Activated CD4-positive, alpha-beta T cell treated with anti-CD3 and anti-CD28 coated beads for 4 hours (primary cell): ENCODE measurements at places on chromosomes 4 and X.

DNA sequence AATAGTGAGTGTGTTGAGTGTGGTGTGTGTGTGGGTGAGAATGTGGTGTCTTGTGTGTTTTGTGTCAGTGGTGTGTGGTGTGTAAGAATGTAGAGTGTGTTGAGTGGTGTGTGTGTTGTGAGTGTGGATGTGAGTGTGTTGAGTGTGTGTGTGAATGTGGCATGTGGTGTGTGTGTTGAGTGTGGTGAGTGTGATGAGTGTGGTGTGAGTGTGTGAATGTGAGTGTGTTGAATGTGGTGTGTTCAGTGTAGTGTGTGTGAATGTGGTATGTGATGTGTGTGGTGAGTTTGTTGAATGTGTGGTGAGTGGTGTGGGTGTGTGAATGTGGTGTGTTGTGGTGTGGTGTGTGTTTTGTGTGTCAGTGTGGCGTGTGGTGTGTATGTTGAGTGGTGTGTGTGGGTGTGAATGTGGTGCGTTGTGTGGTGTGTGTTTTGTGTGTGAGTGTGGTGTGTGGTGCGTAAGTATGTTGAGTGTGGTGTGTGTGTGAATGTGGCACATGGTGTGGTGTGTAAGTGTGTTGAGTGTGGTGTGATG is 60.8 kb upstream of the SORCS2 start:
- DNase-seq, result no peak

DNA sequence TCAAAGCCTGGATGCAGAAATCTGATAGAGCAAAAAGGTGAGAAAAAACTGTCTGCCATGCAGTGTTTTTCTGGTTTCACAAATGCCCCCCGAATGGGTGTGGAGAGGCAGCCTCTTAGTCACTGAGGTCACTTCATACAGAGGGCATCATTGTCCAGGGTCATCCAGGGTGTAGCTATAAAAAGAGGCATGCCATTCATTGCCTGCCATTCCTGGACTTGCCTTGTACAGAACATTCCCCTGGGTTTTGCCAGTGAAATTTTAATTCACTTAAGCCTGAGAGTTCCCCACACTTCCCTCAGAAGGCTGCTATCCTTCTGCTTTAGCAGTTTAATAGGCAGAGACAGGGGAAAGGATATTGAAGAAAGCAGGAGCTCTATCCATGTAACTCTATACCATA is 230.3 kb downstream of the UNC5C start:
- no peak for DNase-seq

DNA sequence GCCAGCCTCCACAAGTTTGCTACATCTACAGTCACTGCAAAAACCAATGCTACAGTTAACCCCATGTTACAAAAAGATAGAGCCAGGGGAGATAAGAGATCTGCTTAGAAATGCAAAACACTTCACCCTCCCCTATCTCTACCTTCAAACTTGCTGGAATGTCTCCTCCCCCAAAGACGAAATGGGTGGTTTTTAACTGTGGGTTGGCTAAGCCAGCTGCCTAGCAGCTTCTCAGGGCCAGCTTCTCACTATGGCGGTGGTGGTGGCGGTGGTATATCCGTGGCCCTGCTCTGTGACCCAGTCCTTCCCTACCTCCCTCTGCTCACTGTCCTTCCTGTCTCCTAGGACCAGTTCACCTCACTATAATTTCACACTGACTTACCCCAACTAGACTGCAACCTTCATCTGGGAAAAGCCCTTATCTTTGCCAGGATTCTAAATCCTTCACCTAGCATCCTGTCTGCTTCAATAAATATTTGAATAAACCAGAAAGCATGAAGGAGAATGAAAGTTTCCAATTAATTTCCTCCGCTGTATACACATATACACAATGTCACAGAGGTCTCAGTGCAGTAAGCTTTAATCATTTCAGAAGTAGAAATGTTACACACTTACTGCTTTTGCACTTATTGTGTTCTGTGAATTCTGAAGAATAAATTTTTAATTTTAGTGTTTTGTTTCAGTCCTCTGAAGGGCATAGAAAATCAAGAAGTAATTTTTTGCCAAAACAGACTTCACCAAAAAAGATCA is 46.3 kb downstream of the SH3KBP1 start:
- DNase-seq, result no peak

DNA sequence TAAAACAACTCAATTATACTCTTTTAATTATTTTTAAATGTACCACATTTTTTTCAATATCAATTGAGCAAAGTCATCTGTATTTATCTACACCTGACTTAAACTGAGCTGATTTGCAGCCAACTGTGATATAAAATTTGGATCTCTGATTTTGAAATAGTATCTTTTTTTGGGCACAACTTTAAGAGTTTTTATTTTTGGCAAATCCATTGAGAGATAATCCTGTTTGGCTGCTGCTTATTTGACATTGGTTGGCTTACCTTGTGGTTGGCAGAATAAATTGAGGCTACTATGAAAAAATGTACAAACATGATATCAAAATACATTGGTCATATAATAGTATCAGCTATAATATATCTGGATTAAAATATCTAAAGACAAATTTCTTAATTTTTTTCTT is 656.0 kb upstream of the NDST4 start:
- no peak for DNase-seq

GRCh38 chr4:10664408-10664807 is 20.2 kb downstream of the CLNK start:
- no peak for DNase-seq

- no peak for DNase-seq
Measured at GRCh38 chrX:10569946-10570345, 50.4 kb downstream of the MID1 start.

DNA sequence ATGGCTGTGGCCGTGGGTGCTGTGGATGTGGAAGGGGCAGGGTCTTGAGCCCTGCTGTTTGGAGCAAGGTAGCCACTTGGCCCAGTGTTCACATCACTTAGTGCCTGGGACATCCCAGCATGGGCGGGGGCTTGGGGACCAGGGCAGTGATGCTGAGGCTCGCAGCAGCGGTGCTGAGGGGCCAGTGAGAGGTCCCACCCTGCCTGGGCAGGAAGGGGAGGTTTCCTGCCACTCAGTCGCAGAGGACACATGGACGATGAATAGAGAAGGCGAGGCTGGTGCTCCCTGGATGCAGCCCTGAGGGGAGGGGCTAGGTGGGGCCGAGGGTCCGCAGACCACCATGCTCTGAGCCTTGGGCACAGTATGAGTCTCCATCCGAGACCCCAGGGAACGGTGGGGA is 25.7 kb downstream of the DOK7 start:
- DNase-seq, result no peak

- no peak for DNase-seq
Measured at GRCh38 chr4:138034871-138035270, 207.3 kb downstream of the SLC7A11 start.

- no peak for DNase-seq
Measured at GRCh38 chrX:110125446-110126162, 122.7 kb downstream of the TMEM164 start.

DNA sequence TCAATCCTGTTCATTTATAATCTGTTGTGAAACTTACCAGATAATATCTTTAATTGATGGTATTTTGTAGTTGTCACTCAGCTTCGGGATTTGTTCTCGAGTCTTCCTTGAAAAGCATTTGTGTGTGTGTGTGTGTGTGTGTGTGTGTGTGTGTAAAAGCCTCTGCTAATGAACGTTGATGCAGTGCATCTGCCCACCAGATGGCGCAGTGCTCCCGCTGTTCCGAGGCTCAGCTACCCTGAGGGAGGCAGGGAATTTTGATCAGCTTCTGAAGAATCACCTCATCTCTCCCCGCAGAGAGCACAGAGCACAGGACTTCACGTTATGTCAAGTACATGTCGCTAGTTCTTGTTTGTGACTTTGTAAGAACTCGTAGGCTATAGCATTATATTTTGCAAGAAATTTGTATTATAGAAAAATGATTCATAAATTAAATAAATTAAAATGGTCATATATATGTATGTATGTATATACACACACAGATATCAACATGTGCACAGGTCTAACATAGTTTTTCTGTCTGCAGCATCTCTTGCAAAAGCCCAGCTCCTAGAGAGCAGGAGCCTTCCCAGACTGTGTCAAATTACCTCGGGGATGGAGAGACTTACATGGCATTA is 316.7 kb upstream of the IGFBP7 start:
- DNase-seq, result no peak

GRCh38 chrX:14899607-14900006 is 26.4 kb downstream of the MOSPD2 start:
- DNase-seq, result no peak

- DNase-seq, result no peak
Measured at GRCh38 chr4:48130100-48130499, 4.0 kb downstream of the TXK start.

- DNase-seq, result no peak
Measured at GRCh38 chr4:1664141-1664540, 20.0 kb downstream of the FAM53A start.

DNA sequence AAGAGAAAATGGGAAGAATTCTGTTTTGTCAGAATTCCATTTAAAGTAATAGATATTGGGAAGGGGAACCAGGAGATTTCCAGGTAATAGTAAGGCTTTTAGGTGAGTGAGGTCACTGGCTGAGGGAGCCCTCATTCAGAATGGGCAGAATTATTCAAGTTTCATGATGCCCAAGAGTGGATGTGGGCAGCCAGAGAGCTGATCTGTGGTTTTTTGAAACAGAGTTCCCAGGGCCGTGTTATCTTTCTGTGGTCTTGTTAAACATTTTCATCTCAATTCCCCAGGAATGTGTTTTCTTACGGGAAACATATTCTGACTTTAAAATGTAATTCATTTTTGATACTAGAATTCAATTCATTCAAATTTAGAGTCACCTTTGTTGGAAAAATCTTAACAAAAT is 182.0 kb upstream of the AADAT start:
- no peak for DNase-seq

DNA sequence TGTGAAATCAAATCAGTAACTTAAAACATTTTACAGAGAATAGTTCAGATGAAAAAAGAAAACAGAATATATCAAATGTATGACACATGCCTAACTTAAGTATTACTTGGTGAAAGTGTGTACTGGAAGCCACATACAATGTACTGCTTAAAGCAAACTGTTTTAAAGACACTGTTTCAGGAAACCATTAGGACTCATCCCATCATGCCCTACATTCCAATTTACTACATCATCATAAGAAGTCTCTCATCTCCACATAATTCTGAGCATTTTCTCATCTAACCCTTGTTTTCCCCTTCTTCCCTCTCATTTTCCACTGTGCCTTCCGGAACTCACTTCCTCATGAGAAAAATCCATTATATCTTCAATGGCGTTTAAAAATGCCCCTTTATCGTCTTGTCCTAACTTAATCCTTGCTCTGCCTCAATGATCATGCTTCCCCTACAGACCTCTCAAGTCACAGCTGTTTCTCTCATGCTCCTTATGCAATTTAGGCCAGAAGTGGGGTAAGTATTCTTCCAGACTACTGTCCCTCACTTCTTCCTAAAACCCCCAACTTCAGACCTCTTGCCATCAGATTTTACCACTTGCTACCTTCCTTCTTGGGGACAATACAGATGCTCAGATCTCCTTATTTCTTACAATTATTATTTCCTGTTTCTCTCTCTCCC is 26.8 kb upstream of the FGF5 start:
- DNase-seq, result no peak

GRCh38 chr4:6603128-6603527 is 28.1 kb downstream of the MAN2B2 start:
- DNase-seq, result no peak

DNA sequence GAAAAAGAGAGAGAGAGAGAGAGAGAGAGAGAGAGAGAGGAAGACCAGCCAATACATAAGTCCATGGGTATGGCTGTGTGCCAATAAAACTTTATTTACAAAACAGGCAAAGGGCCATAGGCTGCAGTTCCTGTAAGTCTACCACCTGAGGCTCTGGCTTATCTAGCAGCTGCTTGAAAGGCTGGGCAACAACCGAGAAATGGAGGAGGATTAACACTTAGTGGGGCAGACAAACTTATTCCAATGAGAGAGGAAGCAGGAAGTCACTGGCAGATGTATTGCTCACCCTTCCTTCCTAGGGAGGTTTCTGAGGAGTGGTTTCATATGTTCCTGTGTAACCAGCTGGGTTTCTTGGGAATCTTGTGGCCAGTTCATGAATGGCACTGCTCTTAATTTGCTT is 4.7 kb upstream of the GPR143 start:
- no peak for DNase-seq

DNA sequence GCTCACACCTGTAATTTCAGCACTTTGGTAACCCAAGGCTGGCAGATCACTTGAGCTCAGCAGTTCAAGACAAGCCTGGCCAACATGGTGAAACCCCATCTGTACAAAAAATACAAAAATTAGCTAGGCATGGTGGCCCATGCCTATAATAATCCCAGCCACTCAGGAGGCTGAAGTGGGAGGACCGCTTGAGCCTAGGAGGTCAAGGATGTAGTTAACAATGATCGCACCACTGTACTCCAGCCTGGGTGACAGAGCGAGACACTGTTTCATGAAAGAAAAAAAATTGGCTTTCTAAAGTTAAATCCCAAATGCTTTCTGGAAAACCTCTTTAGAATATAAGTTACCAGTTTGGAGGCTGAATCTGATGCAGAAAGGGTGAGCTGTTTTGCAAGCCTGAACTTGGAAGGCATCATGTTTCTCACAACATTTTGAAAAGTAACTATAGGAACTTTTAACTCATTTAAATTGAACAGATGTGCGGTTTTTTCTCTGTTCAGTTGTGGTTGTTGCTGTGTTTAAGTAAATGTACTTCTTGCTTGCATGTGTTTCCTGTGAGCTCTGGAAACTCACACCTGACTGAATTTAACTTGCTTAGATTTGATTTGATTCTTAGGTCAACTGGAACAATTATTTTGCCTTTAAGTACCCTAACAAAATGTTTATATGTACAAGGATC is 39.8 kb upstream of the TMEM131L start:
- no peak for DNase-seq

- no peak for DNase-seq
Measured at GRCh38 chr4:87044511-87045233, 109.9 kb downstream of the AFF1 start.

DNA sequence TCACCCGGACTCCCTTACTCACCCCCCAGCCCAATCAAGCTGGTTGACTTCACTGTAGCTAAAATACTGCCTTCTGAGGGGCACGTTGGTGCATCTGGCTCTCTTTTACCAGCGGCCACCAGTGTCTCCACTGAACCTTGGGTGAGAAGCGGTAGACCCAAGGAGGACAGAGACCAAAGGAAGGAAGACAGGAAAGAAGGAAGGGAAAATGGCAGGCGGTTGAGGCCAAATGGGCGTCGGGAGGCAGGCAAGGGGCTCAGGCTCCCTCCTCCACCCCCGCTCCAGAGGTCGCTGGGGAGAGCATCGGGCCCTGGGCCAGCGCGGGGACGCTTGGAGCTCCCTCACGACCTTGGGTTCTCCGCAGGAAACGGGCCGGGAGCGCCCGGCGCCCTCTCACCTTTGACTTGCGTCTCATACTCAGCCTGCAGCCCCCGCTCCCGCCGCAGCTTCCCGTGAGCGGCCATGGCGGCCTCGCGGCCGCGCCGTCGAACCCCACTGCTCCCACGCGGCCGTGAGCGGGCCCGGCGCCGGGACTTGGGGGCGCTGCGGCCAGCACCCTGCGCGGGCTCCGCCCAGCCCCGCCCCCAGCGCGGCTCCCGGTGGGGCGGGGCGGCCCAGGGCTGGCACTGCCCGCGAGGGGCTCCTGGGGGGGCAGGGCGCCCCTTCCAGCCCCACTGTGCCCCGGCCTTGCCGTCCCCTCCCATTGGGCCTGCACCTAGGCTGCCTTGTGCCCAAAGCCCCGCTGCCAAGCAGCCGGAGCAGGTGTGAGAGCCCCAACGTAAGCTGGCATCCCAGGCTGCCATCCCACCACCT is at the start of gene ARHGAP4:
Gene ARHGAP4, minus strand, starts transcription at position 526 of the 813 bp plus-strand sequence. Its CDS starts 62 bp downstream, at position 464.
- peak; percentile 40 for DNase-seq
